ENCODE measurements at places on chromosomes 1 and 21.
A peak's percentile ranks its signal among the peaks of the same experiment; 100 is the strongest.

DNA sequence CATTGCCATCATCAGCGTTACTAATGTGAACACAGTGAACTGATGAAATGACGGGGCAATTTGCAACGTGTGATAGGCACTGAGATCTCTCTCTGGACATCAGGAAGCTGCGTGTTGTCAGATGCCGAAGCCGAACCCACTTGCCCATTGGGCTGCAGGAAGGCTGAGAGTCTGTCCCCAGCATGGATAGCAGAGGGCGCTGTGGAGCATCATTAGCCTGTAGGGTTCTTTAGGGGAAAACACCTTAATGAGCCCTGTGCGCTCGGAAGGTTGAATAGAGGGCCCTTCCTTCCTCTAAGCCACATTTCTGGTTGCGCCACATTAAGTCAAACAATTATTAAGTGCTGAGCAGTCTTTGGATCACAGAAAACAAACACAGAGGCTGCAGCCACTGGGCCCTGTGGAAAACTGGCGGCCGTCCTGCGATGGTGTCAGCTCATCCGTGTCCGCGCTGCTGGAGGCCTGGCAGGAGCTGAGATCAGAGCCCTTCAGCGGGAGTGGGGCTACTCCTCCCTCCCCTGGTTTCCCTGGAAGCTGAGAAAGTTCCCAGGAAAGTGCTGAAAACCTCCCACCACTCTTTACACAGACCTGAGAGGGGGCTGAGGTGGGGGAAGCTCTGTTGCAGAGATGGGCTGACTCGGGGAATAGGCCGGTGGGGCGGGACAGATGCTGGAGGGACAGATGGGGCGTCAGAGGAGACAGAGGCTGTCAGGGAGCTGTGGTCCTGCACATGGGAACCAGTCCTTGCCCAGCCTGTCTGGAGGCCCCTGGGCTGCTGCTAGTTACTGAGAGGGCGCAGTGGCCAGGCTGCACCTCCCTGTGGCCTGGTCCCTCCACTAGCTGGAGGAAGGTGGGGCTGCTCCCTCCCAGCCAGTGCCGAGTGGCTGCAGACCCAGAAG is 12.7 kb downstream of the TFF2 start:
- no peak for DNase-seq

GRCh38 chr1:41437011-41437355 is 47.5 kb downstream of the EDN2 start:
- DNase-seq = no peak

- DNase-seq = no peak
Observed at GRCh38 chr1:16231331-16232315, 5.4 kb downstream of the CPLANE2 start.

DNA sequence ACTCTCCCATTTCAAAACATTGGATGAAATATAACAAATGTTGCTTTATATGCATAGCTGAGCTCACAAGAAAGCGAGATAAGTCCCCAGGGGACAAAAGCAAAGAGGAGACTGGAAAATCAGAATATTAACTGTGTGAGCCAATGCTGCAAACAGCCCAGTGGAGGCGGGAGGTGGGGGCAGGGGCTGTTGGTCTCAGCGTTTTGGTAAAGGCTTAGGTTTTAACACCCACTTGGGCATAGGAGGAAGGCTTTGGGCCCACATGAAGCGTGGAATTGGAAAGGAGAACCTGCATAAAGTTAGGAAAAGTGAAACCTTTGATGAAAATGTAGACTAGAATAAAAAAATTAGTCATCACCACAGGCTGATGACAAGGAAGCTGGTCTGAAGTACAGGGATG is 30.2 kb upstream of the SMIM12 start:
- no peak for DNase-seq

DNA sequence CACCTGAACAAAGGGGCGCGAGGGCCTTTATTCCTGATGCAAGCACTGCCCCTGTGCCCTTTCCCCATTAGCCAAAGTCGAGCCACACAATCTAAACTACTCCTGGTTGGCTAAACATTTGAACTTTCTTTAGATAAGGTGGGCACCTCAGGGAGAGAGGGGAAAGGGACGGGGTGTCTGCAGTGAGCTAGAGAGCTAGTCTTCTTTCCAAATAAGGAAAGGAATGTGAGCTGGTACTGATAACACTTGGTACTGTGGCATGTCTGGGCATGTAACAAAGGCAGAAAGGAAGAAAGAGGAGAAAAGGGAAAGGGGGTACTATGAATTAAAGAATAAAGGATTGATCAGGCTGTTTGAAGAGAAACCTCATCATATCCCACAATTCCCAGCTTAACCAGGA is 62.8 kb downstream of the OVGP1 start:
- DNase-seq = no peak

- DNase-seq = no peak
Observed at GRCh38 chr1:155454096-155454495, 108.5 kb downstream of the ASH1L start.

DNA sequence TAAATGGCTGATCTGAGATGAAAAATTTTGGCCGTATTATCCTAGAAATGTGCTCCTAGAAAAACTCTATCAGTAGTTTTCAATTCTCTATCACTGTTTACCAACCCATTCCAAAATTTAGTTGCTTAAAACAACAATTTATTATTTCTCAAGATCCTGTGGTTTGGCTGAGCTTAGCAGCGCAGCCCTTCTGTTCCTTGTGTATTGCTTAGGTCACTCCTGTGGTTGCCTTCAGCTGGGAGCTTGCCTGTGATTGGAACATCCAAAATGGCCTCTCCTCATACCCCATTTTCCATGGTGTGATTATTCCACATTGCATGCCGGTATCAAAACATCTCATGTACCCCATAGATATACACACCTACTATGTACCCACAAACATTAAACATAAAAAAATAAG is 22.8 kb upstream of the STUM start:
- no peak for DNase-seq

GRCh38 chr1:36667836-36668235 is 185.1 kb upstream of the CSF3R start:
- DNase-seq = no peak

DNA sequence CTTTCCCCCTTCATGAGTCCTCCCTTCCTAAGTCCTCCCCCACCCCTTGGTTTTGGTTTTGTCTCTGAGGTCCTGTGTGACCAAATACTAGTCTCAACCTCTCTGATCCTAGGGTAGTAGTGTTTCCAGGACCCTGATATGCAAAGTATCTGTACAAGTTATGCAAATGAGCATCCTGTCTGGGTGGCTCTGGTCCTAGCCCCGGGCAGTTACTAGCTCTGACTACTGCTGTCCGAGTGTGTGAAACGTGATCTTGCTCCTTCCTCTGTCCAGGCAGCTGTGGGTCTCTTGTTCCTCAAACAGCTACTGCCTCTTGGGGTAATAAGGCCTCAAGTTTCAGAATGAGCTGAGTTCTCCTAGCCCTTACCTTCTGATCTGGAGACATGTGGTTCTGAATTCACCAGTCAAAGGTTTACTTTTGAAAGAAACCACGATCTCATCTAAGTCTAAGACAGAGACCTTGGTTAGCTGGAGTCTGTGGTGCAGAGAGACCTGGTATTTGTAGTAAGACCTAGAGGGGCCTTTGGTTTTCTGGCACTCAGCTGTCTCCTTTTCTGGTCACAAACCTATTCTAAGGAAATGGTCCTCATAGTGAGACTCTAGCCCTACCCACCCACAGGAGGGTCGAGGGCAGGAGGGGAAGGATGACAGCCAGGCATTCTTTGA is 31.0 kb upstream of the IL19 start:
- DNase-seq = peak; percentile 64

DNA sequence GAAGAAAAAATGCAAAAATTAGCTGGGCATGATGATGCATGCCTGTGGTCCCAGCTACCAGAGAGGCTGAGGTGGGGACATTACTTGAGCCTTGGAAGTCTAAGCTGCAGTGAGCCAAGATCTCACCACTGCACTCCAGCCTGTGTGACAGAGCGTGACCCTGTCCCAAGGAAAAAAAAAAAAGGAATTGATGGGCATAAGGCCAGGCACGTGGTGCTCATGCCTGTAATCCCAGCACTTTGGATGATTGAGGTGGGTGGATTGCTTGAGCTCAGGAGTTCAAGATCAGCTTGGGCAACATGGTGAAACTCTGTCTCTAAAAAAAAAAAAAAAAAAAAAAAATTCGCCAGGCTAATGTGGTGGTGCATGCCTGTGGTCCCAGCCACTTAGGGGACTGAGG is 55.8 kb upstream of the ATP2B4 start:
- DNase-seq = no peak

DNA sequence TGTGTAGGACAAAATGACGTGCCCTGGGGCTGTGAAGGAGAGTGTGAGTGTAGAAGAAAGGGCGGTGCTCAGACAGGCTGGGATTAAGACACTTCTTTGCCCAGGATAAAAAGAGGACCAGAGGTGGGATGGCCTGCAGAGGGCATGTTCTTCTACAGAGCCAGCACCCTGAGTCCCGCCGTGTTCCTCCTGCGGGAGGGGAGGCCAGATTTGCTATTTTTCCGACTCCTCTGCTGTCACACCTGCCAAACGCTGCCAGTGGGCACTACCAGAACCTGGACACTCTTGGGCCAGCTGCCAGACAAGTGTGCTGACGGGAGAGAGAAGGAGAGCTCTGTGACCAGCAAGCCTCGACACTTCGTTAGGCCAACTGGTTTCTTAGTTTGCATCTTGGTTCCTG is 206.4 kb downstream of the PLD5 start:
- no peak for DNase-seq

- peak; percentile 6 for DNase-seq
Observed at GRCh38 chr1:117928881-117929342, 509 bp downstream of the GDAP2 start.

DNA sequence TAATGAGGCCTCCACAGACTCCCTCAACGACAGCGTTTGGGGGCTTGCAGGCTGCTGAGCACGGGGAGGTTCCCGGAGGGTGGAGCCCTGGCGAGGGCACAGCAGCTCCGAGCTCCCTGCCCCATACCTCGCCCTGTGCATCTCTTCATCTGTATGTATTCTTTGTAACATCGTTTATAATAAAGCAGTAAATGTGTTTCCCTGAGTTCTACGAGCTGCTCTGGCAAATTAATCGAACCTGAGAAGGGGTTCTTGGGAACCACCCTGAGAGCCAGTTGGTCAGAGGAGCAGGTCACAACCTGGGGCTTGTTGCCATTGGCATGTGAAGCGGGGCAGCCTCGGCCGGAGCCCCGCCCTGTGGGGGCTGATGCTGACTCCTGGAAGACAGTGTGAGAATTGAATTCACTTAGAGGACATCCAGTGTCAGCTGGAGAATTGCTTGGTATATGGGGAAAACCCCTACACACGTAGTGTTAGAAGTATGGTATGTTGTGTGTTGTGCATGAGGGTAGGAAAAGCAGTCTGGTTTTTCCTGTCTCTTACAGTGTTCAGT is 11.5 kb downstream of the SLC37A1 start:
- no peak for DNase-seq

GRCh38 chr21:45209046-45209445 is 78.6 kb downstream of the POFUT2 start:
- DNase-seq = no peak

DNA sequence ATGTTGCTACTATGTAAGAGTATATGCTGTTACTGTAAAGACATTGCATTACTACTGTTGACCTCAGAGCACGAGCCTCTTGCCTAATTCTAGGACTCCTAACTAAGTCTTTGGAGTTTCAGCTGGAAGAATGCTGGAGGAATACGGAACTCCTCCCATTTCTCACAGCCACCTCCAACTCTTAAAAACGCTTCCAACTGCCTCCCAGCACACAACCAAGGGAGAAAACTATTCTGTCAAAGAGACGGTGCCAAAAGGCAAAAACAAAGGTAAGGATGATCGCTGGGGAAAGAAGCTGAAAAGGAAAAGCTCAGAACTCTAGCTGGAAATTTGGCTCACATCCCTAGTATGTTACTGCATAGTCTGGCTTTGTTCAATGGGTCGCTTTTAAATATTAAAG is at the start of gene FMO2:
Gene FMO2, plus strand, starts transcription at position 210 of the 400 bp plus-strand sequence. CDS start 414 bp downstream, outside the sequence.
- no peak for DNase-seq

GRCh38 chr1:84253891-84254290 is 47.6 kb upstream of the SAMD13 start:
- no peak for DNase-seq

DNA sequence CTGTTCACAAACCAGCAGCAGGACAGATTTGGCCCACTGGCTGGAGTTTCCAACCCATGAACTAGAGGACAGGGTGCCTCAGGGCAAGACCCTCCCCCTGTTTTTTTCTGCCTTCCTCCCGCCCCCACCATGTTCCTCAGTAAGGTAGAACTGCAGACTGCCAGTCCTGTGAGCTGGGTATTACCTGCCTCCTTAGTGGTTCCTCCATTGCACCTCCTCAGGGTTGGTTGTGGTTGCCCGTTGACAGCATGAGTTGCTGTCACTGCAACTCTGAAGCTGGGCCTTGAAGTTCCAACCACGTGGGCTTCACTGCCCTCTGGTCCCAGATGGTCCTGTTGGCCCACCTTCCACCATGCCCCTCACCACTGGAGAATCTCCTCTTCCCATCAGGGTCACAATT is 28.8 kb downstream of the TENT5C start:
- DNase-seq = no peak

DNA sequence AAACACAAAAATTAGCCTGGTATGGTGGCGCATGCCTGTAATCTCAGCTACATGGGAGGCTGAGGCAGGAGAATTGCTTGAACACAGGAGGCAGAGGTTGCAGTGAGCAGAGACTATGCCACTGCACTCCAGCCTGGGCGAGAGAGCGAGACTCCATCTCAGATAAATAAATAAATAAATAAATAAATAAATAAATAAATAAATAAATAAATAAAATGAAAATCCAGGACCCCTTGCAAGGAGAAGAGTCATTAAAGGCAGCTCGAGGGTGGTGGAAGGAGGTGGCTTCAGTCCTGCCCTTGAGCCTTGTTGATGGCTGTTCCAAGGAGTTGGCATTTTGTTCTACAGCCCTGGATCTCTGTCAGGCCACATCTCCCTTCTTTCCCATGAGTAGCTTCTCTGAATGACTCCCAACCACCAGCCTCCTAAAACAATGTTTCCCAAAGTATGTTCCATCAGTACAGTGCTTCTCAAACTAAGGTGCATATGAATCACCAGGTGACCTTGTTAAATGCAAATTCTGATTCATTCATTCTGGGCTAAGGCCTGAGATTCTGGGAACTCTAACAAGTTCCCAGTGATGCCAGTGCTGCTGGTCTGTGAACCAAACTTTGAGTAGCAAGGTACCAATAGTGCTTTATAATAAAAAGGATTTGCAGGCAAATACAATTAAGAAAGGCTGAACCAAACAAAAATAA is 99.0 kb downstream of the KCNN3 start:
- no peak for DNase-seq

DNA sequence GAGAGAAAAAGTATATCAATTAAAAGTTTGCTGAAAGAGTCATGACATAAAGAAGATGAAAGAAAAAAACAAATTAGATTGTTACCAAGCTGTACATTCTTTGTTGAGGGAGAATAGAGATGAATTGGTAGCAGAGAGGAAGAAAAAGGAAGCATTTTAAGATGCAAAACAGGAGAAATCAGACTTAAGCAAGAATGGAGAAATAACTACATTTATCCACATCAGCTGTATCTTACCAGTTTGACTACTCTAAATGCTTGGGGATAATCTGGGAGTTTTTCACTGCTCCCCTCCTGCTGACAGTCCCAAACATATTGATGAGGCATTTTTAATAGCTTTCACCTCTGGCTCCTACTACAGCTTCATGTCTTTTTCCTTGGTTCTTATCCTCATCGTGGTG is 16.8 kb upstream of the PTPRC start:
- no peak for DNase-seq

GRCh38 chr1:208874915-208875314 is 630.7 kb upstream of the PLXNA2 start:
- DNase-seq = no peak

Measured in GM12892 (cell line).